NCI-H460 (cell line): ENCODE measurements at places on chromosomes 12 and 14. TPM values are rescaled to one million over a fixed set of nuclear protein-coding genes. Genes with fewer than 3 reads are reported as not detected.

DIO2 gene
- total RNA-seq = 1.5 and 1.8 TPM in 2 replicates

IL26 gene
- not detected in 2 replicates for total RNA-seq

- no peak for DNase-seq
Observed at GRCh38 chr12:46174061-46174662, 94.7 kb downstream of the SLC38A1 start.

C1RL gene
- 5.1 and 6.4 TPM in 2 replicates for total RNA-seq

DNA sequence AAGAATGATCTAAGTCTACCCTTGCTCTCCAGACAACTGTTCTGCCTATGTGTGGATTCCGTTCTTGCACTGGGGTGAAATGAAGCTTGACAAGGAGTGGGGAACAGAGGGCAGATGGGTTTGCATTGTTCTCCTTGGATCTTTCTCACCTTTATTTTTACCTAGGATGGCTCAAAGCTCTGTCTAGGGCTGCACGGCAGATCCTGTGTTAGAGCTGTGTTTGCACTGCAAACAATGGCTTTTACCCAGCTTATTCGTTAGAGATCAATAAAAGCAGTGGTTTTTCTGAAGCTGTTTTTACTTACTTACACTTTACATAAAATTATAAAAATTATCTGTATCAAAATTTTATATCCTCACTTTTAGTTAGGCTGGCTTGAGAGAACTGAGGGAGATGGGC lies 105.1 kb downstream of the LRIG3 start:
- DNase-seq = no peak

YLPM1 gene
- total RNA-seq = 23.6 and 24.7 TPM in 2 replicates

DNA sequence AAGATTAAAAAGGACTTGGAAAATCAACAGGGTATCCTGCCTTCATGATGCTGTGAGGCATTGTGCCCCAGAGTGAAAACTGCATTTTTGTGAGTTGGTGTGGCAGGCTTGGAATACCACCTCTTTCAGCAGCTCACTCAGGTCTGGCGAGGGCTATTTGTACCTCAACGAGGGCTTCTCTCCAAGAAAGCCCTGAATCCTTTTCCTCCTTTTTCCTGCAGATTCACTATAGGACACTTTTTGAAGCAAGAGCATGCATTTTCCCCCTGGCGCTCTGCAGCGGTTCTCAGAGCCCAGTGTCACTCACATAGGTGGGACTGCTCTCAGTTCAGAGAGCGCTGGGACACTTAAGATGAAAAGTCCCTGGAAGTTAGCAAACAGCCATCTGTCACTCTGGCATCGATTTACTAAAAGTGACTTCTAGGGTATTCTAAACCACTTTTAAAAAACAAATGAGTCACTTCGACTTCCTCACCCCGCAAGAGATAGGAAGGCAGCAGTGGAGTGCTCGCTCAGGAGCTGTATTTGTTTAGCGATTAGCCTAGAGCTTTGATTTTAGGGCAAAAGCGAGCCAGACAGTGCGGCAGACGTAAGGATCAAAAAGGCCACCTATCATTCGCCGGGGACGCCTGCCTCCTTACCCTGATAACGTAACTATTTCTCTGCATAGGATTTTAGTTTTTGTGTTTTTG lies 782 bp upstream of the LGR5 start:
- DNase-seq = no peak

DNA sequence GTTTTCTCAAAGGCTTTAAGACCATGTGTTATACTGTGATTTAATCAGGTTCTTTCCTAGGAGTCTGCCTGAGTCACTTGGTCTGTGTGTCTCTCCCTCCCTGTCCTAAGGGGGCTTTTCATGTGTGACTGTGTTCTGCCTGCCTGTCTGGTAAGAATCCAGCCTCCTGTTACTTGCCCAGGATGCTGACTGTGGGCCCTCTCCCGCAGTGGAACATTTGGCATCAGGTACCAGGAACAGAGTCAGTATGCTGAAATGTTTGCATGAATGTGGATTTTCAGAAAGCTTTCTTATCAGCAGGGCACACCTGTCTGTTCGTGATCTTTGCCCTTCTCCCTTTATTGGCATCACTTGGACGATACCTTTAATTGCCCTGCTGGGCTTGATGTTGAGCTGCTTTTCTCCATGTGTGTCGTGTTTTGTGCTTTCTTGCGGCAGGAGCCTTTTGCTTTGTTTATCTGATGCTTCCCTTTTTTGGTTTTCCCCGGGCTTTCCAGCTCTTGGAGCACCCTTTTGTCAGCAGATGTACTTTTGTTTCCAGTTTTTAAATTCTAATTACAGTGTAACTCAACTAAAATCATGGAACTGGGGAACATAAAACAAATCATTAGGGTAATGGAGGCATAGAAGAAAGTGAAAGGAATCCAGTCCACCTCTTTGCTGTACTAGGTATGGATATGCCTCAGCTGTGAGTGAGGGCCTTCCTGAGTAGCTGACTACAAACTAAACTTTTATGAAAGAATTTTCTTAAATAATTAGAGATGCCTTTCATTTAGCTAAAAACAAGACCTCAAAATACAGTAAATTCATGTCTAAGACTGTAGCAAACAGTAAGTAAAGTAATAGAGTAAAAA lies 72.5 kb downstream of the TRAF3 start:
- no peak for DNase-seq

DPPA3 gene
- not detected in 2 replicates for total RNA-seq

AQP2 gene
- total RNA-seq = not detected in 2 replicates

- DNase-seq = no peak
Observed at GRCh38 chr14:22972313-22972930, 9.9 kb downstream of the AJUBA start.

RNASE2 gene
- not detected in 2 replicates for total RNA-seq

GRCh38 chr14:104843442-104844305 lies 21.4 kb upstream of the CEP170B start:
- no peak for DNase-seq

DNA sequence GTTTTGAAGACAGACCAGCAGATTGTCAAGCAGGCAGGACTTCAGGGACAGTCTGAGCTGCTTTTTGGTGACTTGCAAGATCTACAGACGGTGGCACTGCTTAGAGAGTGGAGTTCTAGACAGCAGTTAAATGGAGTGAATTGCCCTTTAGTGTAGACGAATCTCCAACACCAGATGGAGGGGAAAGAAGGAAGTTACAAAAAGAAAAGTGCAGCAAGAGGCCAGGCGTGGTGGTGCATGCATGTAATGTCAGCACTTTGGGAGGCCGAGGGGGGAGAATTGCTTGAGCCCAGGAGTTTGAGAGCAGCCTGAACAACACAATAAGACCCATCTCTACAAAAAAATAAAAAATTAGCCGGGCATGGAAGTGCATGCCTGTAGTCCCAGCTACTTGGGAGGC lies 8.4 kb upstream of the HHIPL1 start:
- no peak for DNase-seq

GRCh38 chr14:59283361-59283760 lies 94.9 kb downstream of the DAAM1 start:
- peak; percentile 70 for DNase-seq

DNA sequence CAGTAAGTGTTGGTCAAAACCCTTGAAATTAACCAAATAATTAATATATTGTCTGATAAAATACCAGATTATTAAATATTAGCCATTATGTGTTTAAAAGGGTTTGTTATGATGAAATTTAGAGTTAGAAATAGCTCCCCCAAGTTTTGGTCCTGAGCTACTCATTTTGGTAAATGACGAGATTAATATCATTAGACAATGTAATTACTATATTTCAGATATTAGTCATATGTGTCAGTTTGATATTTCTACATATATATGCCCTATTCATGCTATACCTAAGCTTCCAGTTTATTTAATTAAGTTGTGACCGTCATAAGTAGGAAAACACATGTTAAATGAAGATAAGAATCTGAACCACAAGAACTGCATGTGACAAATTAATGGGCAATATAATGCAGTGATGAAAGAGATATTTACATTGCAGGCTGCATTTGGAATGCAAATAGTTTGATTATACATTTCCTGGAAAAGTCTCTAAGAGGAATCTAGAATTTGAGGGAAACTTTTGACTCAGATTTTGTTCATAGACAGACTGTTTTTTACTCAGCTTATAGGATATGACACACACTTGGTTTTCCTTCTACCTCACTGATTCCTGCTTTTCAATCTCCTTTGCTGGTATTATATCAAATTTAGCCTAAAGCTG lies 70.5 kb downstream of the TBC1D30 start:
- DNase-seq = no peak

- no peak for DNase-seq
Observed at GRCh38 chr14:37466623-37467088, 128.4 kb downstream of the FOXA1 start.

- DNase-seq = no peak
Observed at GRCh38 chr14:100020629-100021028, 44.6 kb upstream of the EVL start.

DNA sequence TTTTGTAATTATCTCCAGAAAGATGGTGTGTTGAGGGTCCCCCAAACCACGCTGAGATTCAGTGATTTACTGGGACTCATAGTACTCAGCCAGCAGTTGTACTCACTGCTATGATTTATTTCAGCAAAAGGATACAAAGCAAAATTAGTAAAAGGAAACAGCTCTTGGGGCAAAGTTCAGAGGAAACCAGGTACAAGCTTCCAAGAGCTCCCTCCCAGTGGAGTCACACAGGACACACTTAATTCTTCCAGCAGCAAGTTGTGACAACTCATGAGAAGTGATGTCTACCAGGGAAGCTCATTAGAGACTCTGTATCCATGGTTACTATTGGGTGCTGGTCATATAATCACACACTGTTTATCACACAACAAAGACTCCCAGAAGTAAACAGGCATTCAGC lies 38.7 kb downstream of the TTC8 start:
- DNase-seq = no peak

DNA sequence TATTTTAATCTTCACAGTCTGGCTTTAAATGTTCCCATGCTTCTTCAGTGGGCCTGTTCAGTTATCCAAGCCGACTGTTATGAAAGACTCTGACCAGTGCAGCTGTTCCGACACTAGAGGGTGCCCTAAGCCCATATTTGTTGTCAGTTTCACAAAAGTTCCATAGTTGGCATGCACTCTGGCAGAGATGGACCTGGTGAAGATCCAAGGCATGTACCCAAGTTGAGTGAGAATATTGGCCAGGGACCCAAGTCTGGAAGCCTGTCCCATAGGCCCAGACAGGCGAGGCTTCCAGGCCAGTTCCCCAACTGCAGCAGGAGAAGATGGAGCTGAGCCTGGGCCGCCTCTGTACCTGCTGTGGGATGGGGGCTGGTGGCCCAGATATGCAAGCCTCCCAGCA lies 27.4 kb upstream of the GUCY2C start:
- peak; percentile 39 for DNase-seq

DNA sequence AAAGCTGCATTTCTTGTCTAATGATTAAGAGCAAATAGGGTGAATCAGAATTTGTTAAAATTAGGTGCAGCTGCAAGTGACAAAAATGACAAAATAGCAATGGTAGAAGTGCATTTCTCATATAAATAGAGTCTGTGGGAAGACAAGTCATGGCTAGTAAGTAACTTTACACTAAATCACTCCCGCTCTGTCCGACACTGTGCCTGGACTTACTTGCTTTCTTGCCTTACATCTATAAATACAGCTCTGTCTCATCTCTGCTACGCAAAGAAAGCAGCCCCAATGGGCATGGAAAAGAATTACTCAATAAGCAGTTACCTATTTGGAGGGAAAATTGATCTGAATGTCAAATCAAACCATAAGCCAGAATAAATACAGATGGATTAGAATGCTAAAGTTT lies 245.4 kb upstream of the KRR1 start:
- no peak for DNase-seq

- DNase-seq = no peak
Observed at GRCh38 chr12:62654326-62655241, 188.0 kb downstream of the MON2 start.

CCDC175 gene
- total RNA-seq = 0.12 TPM in 1 of 2 replicates, not detected in the other

ADAM20 gene
- total RNA-seq = 0.17 and 0.32 TPM in 2 replicates

SERPINA5 gene
- 0.15 TPM in 1 of 2 replicates, not detected in the other for total RNA-seq

KCNA1 gene
- not detected in 2 replicates for total RNA-seq

GPD1 gene
- 0.07 TPM in 1 of 2 replicates, not detected in the other for total RNA-seq

DNA sequence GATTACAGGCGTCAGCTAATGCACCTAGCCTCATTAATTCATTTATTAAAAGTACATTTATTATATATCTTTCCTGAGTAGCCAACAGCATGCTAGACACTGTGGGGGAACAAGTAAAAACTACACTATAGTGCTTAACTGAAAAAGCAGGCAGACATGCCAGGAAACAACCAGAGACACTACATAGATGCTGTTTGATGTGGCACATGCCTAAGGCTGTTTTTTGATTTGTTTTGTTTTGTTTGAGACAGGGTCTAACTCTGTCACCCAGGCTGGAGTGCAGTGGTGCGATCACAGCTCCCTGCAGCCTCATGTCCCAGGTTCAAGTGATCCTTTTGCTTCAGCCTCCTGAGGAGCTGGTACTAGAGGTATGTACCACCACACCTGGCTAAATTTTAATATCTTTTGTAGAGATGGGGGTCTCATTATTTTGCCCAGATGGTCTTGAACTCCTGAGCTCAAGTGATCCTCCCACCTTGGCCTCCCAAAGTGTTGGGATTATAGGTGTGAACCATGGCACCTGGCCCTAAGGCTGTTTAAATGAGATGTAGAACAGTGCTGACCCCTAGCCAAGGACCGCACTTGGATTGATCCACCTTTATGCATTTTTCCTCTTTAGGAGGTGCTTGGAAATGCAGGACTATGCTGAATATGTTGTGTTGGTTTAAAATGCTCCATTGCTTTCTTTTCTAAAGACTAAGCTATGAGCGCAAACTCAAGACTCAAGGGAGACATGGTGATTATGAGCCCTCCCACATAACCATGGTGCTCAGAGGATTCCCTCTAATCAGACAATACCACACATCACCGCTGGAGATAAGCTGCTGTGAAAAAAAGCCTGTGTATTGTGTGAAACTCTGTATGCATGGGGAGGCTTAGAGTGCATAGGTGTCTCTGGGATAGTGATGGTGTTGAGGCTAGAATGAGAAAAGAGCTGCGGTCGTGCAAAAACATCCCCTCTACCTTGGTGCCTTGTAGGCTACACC lies 10.5 kb upstream of the C14orf93 start:
- no peak for DNase-seq

- DNase-seq = peak; percentile 13
Observed at GRCh38 chr12:3491938-3492792, 1.2 kb downstream of the PRMT8 start.

NEUROD4 gene
- total RNA-seq = not detected in 2 replicates

- no peak for DNase-seq
Observed at GRCh38 chr14:99552572-99553216, 51.3 kb downstream of the CCDC85C start.

MSRB3 gene
- 16.2 and 16.3 TPM in 2 replicates for total RNA-seq

- no peak for DNase-seq
Observed at GRCh38 chr14:61813096-61813606, 50.9 kb downstream of the SNAPC1 start.

GRCh38 chr12:105418821-105419291 lies 88.4 kb downstream of the C12orf75 start:
- no peak for DNase-seq

DNA sequence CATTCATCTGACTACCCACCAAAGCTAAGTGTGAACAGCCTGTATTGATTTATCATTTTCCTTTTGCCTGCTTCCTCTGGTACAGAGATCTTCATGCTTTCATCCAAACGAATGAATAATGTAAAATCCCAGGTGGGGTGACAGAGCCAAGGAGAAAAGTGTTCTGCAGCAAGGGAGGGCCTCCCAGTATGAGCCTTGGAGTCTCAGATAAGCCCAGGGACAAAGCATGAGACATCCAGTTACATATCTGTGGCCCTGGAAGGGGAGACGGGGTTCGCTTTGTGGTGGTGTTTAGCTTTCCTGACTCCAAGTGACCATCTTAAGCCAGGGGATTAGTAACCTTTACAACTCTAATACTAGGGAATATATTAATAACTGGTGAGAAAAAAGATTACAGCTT lies 177.1 kb downstream of the ETV6 start:
- DNase-seq = no peak
